Breast epithelium (tissue), 4 donors: ENCODE measurements at places on chromosomes 12 and 14. TPM values are rescaled to one million over a fixed set of nuclear protein-coding genes. Genes with fewer than 3 reads are reported as not detected.

- no peak overlapping the region for H3K4me3 ChIP-seq
- H3K36me3 ChIP-seq = no peaks in the 10 kb centered on the region
- DNase-seq = no peak
- no peaks in the 10 kb centered on the region for H3K4me1 ChIP-seq
- H3K27me3 ChIP-seq = no peaks in the 10 kb centered on the region
- no peak overlapping the region for H3K27ac ChIP-seq
These were observed 151.5 kb downstream of the PLXNC1 start for GRCh38 chr12:94299846-94300245.

- no peaks in the 10 kb centered on the region for H3K27me3 ChIP-seq
- no peak for DNase-seq
- no peaks in the 10 kb centered on the region for H3K36me3 ChIP-seq
- no peak overlapping the region for H3K27ac ChIP-seq
These were observed 1109.8 kb downstream of the TMTC2 start for GRCh38 chr12:83796531-83796930.

DNA sequence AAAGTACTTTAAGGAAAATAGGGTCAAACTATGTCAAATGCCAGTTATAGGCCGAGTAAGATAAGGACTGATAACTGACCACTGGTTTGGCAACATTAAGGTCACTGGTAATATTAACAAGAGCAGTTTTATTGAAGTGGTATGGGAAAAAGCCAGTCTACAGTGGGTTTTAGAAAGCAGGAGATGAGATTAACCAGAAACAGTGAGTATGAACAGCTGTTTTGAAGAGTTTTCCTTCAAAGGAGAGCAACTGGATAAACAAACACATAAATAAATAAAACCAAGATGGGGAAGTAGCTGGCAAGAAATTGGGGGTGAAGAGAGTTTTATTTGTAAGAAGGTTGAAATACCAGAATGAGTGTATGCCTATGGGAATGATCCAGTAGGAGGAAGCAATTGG, 30.3 kb downstream of the KITLG start:
- no peak overlapping the region for H3K4me3 ChIP-seq
- peak overlapping the region; percentile 29 for H3K27ac ChIP-seq
- no peaks in the 10 kb centered on the region for H3K27me3 ChIP-seq
- DNase-seq = no peak

GRCh38 chr12:53590652-53591051, 35.5 kb downstream of the ATF7 start:
- no peak for DNase-seq
- no peak overlapping the region for H3K27ac ChIP-seq
- no peaks in the 10 kb centered on the region for H3K4me1 ChIP-seq
- no peak overlapping the region for H3K4me3 ChIP-seq
- no peaks in the 10 kb centered on the region for H3K36me3 ChIP-seq

- H3K27me3 ChIP-seq = no peaks in the 10 kb centered on the region
- no peaks in the 10 kb centered on the region for H3K36me3 ChIP-seq
- H3K4me3 ChIP-seq = no peak overlapping the region
- no peak overlapping the region for H3K27ac ChIP-seq
- H3K4me1 ChIP-seq = no peaks in the 10 kb centered on the region
- DNase-seq = no peak
These were observed 208.8 kb upstream of the LRFN5 start for GRCh38 chr14:41397926-41398325.

Gene TTC9
- total RNA-seq = 3.9 TPM

Gene IKZF4
- total RNA-seq = 4.6 TPM

DNA sequence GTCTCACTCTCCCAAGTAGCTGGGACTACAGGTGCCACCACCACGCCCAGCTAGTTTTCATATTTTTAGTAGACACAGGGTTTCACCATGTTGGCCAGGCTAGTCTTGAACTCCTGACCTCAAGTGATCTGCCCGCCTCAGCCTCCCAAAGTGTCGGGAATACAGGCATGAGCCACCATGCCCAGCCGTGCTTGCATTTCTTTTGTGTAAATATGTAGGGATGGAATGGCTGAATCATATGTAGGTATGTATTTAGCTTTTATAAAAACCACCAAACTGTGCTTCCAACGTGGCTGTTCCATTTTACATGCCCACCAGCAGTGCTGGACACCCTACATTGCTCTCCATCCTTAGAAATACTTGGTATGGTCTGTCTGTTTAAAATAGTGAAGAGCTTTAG, 32.8 kb upstream of the CLMN start:
- no peaks in the 10 kb centered on the region for H3K4me1 ChIP-seq
- DNase-seq = no peak
- H3K27ac ChIP-seq = no peak overlapping the region
- no peaks in the 10 kb centered on the region for H3K36me3 ChIP-seq
- no peaks in the 10 kb centered on the region for H3K27me3 ChIP-seq
- H3K4me3 ChIP-seq = no peak overlapping the region

- H3K4me3 ChIP-seq = no peak overlapping the region
- H3K36me3 ChIP-seq = no peaks in the 10 kb centered on the region
- no peak overlapping the region for H3K27ac ChIP-seq
- no peaks in the 10 kb centered on the region for H3K27me3 ChIP-seq
- no peak for DNase-seq
These were observed 20.6 kb downstream of the RDH12 start for GRCh38 chr14:67722293-67722692.

Gene AVPR1A
- 7.5 TPM for total RNA-seq

Gene ACOT6
- total RNA-seq = not detected

GRCh38 chr14:43132441-43132840, 1374.6 kb downstream of the FSCB start:
- no peaks in the 10 kb centered on the region for H3K36me3 ChIP-seq
- H3K4me1 ChIP-seq = no peaks in the 10 kb centered on the region
- no peaks in the 10 kb centered on the region for H3K27me3 ChIP-seq
- H3K27ac ChIP-seq = no peak overlapping the region
- no peak for DNase-seq
- H3K4me3 ChIP-seq = no peak overlapping the region

GRCh38 chr12:37547611-37548010, 769.0 kb upstream of the ALG10B start:
- H3K27me3 ChIP-seq = no peaks in the 10 kb centered on the region
- no peaks in the 10 kb centered on the region for H3K4me1 ChIP-seq
- no peaks in the 10 kb centered on the region for H3K36me3 ChIP-seq
- DNase-seq = no peak
- H3K27ac ChIP-seq = no peak overlapping the region

Gene KRT75
- not detected for total RNA-seq

- H3K4me3 ChIP-seq = no peak overlapping the region
- DNase-seq = no peak
- H3K36me3 ChIP-seq = no peaks in the 10 kb centered on the region
- H3K27me3 ChIP-seq = no peaks in the 10 kb centered on the region
These were observed 599.3 kb downstream of the SLC6A15 start for GRCh38 chr12:84313323-84313675.

- no peaks in the 10 kb centered on the region for H3K27me3 ChIP-seq
- H3K4me3 ChIP-seq = peak overlapping the region; percentile 55
- no peaks in the 10 kb centered on the region for H3K36me3 ChIP-seq
These were observed 92.1 kb downstream of the NINJ2 start for GRCh38 chr12:570921-571794.

Gene BICDL1
- total RNA-seq = 23.4 TPM

Gene KSR2
- under 0.01 TPM for total RNA-seq

Gene PRKD1
- 22.7 TPM for total RNA-seq

DNA sequence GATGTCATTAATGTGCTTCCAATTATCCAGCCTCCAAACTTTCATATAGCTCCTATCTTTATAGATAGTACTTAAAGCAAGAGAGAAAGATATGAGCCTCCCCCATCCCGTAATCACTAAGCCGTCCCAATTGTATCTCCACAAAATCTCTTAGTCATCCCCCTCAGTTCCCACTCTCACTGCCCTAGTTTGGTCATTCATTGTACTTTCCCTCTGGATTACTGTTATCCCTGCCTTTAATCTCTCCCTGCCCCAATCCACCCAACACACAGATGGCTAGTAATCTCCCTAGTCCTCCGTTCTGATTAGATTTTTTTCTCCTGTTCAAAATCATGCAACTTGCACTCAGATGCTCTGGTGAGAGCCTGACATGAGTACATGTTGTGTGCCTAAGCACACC, 5.4 kb upstream of the BCAT1 start:
- H3K4me3 ChIP-seq = no peak overlapping the region
- H3K27ac ChIP-seq = no peak overlapping the region
- no peaks in the 10 kb centered on the region for H3K4me1 ChIP-seq
- no peak for DNase-seq
- no peaks in the 10 kb centered on the region for H3K36me3 ChIP-seq
- H3K27me3 ChIP-seq = no peaks in the 10 kb centered on the region

DNA sequence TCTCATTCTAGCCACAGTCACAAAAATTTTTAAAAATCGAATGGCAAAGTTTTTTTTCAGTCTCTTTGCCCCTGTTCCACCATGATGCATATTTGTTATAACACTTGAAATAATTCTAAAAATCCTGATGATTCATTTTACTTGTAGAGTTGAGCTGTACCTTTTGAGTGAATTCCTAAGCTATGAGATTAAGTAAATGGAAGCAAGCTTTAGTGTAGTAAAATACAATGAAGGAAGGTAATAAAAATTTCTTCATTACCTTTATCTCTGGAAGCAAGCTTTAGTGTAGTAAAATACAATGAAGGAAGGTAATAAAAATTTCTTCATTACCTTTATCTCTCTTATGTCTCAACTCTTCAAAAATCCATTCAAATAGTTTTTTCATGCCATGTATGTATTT, 46.1 kb downstream of the TMTC3 start:
- no peaks in the 10 kb centered on the region for H3K4me1 ChIP-seq
- H3K27ac ChIP-seq = no peak overlapping the region
- H3K36me3 ChIP-seq = no peaks in the 10 kb centered on the region
- no peak overlapping the region for H3K4me3 ChIP-seq
- no peaks in the 10 kb centered on the region for H3K27me3 ChIP-seq

Gene LRP6
- 52.4 TPM for total RNA-seq

- no peaks in the 10 kb centered on the region for H3K36me3 ChIP-seq
- no peaks in the 10 kb centered on the region for H3K27me3 ChIP-seq
- H3K4me3 ChIP-seq = no peak overlapping the region
- peak overlapping the region; percentile 43 for H3K27ac ChIP-seq
- DNase-seq = no peak
These were observed 12.8 kb downstream of the DIP2B start for GRCh38 chr12:50517421-50518048.

GRCh38 chr14:21095430-21096205, 2.8 kb downstream of the ZNF219 start:
- DNase-seq = no peak
- H3K4me1 ChIP-seq = peaks cover 5% of the 10 kb centered on the region
- peak overlapping the region; percentile 98 for H3K27ac ChIP-seq
- H3K27me3 ChIP-seq = no peaks in the 10 kb centered on the region

DNA sequence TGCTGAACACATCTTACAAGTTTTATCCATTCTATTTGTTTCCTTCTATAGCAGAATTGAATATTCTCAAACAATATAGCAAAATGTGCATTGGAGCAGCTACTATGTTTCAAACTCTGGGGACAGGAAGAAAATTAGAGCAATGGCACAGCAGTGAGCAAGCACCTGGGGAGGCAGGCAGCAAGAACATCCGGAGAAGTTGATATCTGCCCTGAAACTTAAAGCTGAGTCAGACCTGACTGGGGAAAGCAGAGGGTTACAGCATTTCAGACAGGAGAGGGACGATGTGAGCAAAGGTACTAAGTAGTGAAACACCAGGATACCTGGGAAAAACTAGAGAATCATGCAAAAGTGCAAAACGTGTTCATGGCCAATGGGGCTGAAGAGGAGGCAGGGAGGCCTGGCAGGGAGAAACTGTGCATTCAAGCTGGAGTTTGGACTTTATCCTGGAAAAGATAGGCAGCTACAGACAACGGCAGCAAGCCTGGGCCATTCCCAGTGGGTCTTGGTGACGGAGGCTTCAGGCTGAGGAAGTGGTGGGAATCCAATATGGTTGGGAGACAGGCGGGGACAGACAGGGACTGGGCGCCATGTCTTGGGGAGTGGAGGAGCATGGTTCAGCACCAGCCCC, 118.0 kb upstream of the CDKN3 start:
- no peak overlapping the region for H3K27ac ChIP-seq
- no peaks in the 10 kb centered on the region for H3K4me1 ChIP-seq
- no peak for DNase-seq
- H3K27me3 ChIP-seq = no peaks in the 10 kb centered on the region
- no peaks in the 10 kb centered on the region for H3K36me3 ChIP-seq

DNA sequence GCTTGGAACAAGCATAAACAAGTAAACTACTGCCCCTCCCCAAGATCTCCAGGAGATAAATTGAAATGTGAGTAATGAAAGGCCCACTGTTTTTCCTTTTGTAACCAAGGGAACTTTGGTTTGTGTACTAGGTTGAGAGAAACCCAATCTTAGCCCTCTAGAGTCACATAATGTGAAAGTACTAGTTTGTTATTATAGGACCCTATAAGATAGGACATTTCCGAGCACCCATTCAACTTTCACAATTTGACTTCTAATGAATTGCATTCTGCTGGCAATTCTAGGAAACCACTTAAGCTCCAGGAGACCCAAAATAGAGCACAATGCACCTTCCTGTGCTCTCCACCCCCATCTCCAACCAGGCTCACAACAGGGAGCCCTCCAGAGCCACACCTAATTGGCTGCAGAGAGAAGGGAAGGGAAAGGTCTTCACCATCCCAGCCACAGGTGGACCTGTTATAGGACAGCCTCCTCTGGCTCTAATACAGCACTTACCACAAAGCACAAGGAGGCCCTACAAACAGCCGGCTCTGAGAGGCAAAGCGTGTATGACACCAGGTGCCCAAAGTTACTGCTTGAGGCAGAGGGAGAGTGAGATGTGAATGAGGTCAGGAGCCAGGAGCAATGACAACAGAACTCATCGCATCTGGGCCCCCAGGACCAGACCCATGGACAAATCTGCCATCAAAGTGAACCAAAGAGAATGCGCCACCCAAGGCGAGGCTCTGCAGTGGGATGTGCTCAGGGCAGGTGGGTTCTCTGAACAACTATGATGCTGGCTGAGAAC, 163.3 kb upstream of the NTF3 start:
- H3K27me3 ChIP-seq = no peaks in the 10 kb centered on the region
- no peak for DNase-seq
- H3K4me3 ChIP-seq = no peak overlapping the region

Gene HAL
- total RNA-seq = 0.59 TPM

Gene SDR9C7
- total RNA-seq = not detected

- no peaks in the 10 kb centered on the region for H3K4me1 ChIP-seq
- H3K27ac ChIP-seq = no peak overlapping the region
- H3K36me3 ChIP-seq = no peaks in the 10 kb centered on the region
- no peak for DNase-seq
- H3K4me3 ChIP-seq = no peak overlapping the region
These were observed 456.7 kb downstream of the ZFP36L1 start for GRCh38 chr14:68336165-68336564.

- no peaks in the 10 kb centered on the region for H3K27me3 ChIP-seq
- no peaks in the 10 kb centered on the region for H3K36me3 ChIP-seq
- H3K4me1 ChIP-seq = peaks cover 8% of the 10 kb centered on the region
- DNase-seq = no peak
These were observed 19.2 kb upstream of the LGALS3 start for GRCh38 chr14:55109836-55110235.

GRCh38 chr12:11618046-11618445, 31.4 kb upstream of the ETV6 start:
- H3K4me1 ChIP-seq = no peaks in the 10 kb centered on the region
- no peaks in the 10 kb centered on the region for H3K36me3 ChIP-seq
- H3K27ac ChIP-seq = no peak overlapping the region
- no peak overlapping the region for H3K4me3 ChIP-seq

- H3K4me3 ChIP-seq = no peak overlapping the region
- no peaks in the 10 kb centered on the region for H3K27me3 ChIP-seq
- H3K36me3 ChIP-seq = no peaks in the 10 kb centered on the region
- H3K4me1 ChIP-seq = no peaks in the 10 kb centered on the region
These were observed 11.7 kb upstream of the PTHLH start for GRCh38 chr12:27984275-27984674.
